ENCODE measurements at places on chromosomes 3 and 15.

DNA sequence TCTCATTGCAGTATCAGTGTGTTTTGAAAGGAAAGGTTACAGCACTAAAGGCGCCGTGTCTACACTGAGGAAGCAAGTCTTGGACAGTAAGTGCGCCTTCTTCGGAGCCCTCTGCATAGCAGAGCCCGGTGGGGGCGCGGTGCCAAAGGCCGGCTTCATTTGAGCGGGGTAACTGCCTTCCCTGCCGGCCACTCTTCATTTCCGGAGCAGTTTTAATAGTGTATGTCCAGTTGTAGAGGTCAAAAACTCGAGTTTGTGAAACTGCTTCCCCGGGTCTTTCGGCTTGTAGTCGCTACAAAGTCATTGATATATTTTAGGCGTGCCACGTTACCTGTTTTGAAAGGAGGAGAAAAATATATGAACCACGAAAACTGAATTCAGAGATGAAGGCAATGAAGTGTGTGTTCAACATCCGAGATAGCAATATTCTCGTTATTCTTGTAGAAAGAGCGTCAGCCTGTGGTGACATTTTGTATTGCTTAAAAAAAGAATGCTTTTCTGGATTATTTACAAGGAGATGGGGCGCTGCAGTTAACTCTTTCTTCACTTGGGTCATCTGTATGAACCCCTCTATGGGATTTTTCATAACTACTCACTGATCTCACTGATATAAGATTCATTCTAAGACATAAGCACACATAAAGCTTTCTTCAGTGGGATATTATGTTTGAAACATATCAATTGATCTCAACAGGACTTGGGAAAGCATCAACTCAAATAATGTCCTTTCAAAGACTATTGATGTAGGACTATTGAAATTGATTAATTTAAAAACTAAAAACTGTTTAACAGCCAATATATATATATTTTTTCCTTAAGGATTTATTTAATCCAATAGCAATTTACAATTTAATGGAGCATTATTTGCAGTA is 3.0 kb downstream of the ALCAM start:
- no peaks in the 10 kb centered on the region for H3K27me3 ChIP-seq
- peak; percentile 89 for DNase-seq
- peak overlapping the region; percentile 47 for H3K4me3 ChIP-seq
- H3K36me3 ChIP-seq = no peaks in the 10 kb centered on the region
- H3K27ac ChIP-seq = peak overlapping the region; percentile 89

DNA sequence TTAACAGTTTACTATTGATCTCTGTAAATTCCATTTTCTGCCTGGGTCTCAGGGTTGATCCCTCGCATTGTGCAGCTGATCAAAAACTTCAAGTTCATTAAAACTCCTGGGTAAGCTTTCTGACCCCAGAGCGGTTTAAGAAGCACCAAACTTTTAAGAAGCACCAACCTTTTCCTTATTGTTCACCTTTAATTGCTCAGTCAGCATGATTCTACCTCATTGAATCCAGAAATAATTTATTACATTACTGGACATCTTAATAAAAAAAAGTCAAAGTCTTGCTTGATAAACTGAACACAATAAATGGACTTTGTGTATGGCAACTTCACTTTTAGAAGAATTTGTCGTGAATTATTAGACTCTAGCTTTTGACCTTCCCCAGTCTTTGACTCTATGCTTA is 46.9 kb downstream of the HDGFL3 start:
- no peak for DNase-seq
- H3K27ac ChIP-seq = no peak overlapping the region
- H3K27me3 ChIP-seq = no peaks in the 10 kb centered on the region
- peaks cover 15% of the 10 kb centered on the region for H3K36me3 ChIP-seq
- H3K4me1 ChIP-seq = peaks cover 14% of the 10 kb centered on the region
- H3K4me3 ChIP-seq = no peak overlapping the region

DNA sequence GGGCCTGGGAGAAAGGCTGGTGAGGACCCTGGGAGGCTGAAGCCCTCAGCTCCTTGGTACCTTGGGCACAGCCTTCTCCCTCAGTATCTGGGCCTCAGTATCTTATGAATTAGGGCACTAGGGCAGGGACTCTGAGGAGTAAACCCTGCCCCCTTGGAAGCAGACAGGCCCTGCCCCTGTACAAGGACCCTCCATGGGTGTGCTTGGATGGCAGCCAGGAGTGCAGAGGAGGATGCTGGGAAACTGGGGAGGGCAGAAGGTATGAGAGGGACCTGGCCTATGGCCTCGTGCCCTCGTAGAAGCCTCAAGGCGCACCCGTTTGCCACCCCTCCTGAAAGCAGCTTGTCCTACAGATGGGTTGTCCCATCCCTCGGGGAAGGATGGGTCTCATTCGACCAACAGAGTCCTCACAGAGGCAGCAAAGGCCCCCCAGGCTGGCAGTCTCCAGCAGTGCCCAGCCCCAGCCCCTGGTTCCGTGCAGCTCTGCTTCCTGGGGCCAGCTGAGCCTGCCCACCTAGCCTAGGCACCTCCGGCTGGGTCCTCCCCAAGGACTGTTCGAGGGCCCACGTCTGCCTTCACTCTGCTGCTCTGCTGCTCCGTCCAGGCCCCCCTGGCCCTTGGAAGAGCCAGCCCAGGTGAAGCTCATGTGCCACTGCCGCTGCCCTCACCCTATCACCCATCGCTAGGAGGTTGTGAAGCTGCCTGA is 15.3 kb upstream of the SEMA3F start:
- no peak overlapping the region for H3K4me3 ChIP-seq

DNA sequence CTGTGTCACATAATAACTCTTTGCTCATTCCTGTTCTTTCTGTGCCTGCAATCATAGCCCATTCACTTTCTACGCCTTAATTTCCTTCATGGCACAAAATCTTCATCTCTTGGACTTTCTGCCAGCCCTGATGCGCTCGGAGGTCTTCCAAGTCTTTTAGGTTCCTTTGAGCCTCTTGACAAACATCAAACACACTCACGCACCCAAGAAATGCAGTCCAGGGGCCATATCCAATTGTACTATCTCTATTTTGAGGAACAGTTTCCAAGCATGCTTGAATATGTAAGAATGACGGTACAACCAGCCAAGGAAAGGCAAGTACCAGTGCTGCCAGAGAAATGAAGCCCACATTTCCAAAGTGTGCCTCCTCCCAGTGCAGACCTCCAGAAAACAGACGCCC is 234.1 kb downstream of the MEX3B start:
- no peaks in the 10 kb centered on the region for H3K4me1 ChIP-seq
- H3K4me3 ChIP-seq = no peak overlapping the region
- H3K36me3 ChIP-seq = no peaks in the 10 kb centered on the region
- no peaks in the 10 kb centered on the region for H3K27me3 ChIP-seq
- DNase-seq = no peak

GRCh38 chr15:80484333-80484864 is 80.2 kb downstream of the ARNT2 start:
- H3K4me1 ChIP-seq = peaks cover 23% of the 10 kb centered on the region
- H3K4me3 ChIP-seq = no peak overlapping the region
- H3K36me3 ChIP-seq = no peaks in the 10 kb centered on the region
- no peaks in the 10 kb centered on the region for H3K27me3 ChIP-seq
- no peak overlapping the region for H3K27ac ChIP-seq

DNA sequence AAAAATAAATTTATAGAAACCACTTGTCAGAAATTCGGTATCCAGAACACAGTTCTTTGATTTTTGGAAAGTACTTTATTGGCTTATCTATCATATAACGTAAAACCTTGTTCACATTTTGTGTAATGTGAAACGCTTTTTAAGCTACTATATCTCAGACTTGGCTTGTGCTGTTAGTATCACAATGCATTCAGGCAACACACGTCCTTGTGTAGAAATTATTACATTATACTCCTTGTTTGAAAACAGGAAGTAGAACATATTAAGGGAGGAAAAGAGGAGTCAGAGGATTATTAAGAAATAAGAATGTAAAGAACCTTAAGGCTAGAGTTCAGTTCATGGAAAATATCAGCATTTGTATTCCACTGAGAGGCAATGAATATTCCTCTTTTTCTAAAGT is 1.6 kb downstream of the DNAJC13 start:
- DNase-seq = no peak
- peaks cover 8% of the 10 kb centered on the region for H3K4me1 ChIP-seq
- no peaks in the 10 kb centered on the region for H3K36me3 ChIP-seq

GRCh38 chr3:102447272-102447671 is 12.5 kb downstream of the ZPLD1 start:
- no peaks in the 10 kb centered on the region for H3K4me1 ChIP-seq
- no peaks in the 10 kb centered on the region for H3K27me3 ChIP-seq
- no peak overlapping the region for H3K27ac ChIP-seq
- no peaks in the 10 kb centered on the region for H3K36me3 ChIP-seq

GRCh38 chr3:190619761-190620160 is 105.9 kb downstream of the IL1RAP start:
- no peak overlapping the region for H3K4me3 ChIP-seq
- DNase-seq = no peak
- H3K27ac ChIP-seq = peak overlapping the region; percentile 81
- no peaks in the 10 kb centered on the region for H3K4me1 ChIP-seq

DNA sequence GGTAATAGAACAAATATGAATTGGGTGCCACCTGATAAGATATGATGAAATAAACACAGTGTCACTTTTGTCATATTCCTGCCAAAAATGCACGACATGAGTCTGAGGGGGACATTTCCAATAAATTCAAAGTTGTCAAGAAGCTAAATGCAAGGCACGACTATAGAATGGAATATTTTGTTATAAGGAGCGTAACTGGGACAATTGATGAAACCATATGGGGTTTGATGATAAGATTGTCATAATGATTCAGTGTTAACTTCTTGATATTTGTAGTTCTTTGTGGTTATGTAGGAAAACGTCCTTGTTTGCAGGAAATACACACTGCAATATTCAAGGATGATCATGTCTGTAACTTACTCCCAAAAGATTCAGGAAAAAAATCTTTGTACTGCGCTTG is 163.3 kb downstream of the MEX3B start:
- no peaks in the 10 kb centered on the region for H3K4me1 ChIP-seq
- H3K27me3 ChIP-seq = no peaks in the 10 kb centered on the region
- H3K27ac ChIP-seq = peak overlapping the region; percentile 73
- H3K36me3 ChIP-seq = no peaks in the 10 kb centered on the region
- DNase-seq = no peak

DNA sequence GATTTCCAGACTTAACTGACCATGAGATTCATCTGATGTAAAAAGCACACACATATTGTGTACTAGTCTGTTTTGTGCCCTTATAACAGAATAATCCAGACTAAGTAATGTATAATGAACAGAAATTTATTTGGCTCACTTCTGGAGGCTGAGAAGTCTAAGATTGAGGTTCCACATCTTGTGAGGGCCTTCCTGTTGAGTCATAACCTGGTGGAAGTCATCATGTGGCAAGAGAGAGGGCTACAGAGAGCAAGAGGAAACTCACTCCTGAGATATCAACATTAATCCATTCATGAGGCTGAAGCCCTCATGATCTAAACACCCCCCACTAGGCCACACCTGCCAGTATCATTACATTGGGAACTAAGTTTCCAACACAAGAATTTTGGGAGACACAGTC is 977.6 kb downstream of the MCTP2 start:
- H3K36me3 ChIP-seq = no peaks in the 10 kb centered on the region
- no peak for DNase-seq
- H3K27ac ChIP-seq = no peak overlapping the region
- no peaks in the 10 kb centered on the region for H3K27me3 ChIP-seq
- H3K4me1 ChIP-seq = no peaks in the 10 kb centered on the region
- H3K4me3 ChIP-seq = no peak overlapping the region

GRCh38 chr3:172087602-172088580 is 48.5 kb downstream of the FNDC3B start:
- peak overlapping the region; percentile 28 for H3K27ac ChIP-seq
- no peak overlapping the region for H3K4me3 ChIP-seq
- H3K27me3 ChIP-seq = no peaks in the 10 kb centered on the region
- no peaks in the 10 kb centered on the region for H3K36me3 ChIP-seq
- no peak for DNase-seq

GRCh38 chr3:188200481-188200880 is 46.5 kb downstream of the LPP start:
- no peak overlapping the region for H3K4me3 ChIP-seq
- peaks cover 19% of the 10 kb centered on the region for H3K36me3 ChIP-seq
- H3K27ac ChIP-seq = no peak overlapping the region
- peaks cover 2% of the 10 kb centered on the region for H3K4me1 ChIP-seq

DNA sequence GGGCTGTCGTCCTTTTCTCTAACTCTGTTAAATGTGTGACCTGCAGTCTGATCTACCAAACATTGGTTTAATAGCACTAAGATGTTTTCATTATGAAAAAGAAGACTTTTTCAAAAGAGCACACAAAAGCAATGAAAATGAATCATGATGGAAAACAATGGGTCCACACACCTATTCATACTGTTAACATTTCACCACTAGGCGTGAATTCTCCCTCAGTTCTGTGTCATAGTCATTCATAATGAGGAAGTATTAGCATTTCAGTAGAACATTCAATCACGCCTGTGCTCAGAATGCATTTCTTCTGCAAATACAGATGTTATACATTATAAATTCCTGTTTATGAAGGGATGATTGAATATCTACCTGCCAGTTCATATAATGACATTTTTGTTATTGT is 35.9 kb downstream of the EIF4E3 start:
- peaks cover 72% of the 10 kb centered on the region for H3K36me3 ChIP-seq
- H3K27me3 ChIP-seq = no peaks in the 10 kb centered on the region
- no peak overlapping the region for H3K4me3 ChIP-seq
- no peaks in the 10 kb centered on the region for H3K4me1 ChIP-seq
- no peak overlapping the region for H3K27ac ChIP-seq

- H3K27ac ChIP-seq = no peak overlapping the region
- H3K27me3 ChIP-seq = no peaks in the 10 kb centered on the region
- no peaks in the 10 kb centered on the region for H3K4me1 ChIP-seq
Observed at GRCh38 chr3:79427081-79427480, 340.7 kb downstream of the ROBO1 start.

- no peak for DNase-seq
- H3K4me3 ChIP-seq = no peak overlapping the region
- no peaks in the 10 kb centered on the region for H3K27me3 ChIP-seq
Observed at GRCh38 chr3:188220097-188220788, 66.3 kb downstream of the LPP start.

DNA sequence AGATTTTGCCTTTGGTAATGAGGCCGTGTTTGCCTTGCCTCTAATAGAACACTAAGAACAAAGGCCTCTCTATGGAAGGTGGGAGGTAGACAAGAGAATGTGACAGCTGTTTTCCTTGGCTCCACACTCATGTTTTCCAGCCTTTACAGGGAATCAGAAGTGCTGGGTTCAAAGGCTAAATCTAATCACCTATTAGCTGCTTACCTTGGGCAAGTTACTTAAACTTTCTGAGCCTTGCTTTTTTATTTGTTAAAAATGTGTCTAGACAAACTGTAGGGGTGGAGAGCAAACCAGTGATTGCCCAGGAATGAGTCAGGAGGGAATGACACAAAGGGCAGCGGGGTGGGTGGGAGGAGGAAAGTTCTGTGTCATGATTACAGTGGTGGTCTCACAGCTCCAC is 179.0 kb downstream of the P3H2 start:
- H3K4me3 ChIP-seq = no peak overlapping the region
- no peaks in the 10 kb centered on the region for H3K4me1 ChIP-seq
- no peaks in the 10 kb centered on the region for H3K36me3 ChIP-seq
- no peak for DNase-seq
- H3K27ac ChIP-seq = no peak overlapping the region

- no peak for DNase-seq
- no peak overlapping the region for H3K4me3 ChIP-seq
- H3K27me3 ChIP-seq = no peaks in the 10 kb centered on the region
- peaks cover 25% of the 10 kb centered on the region for H3K4me1 ChIP-seq
- H3K36me3 ChIP-seq = peaks cover 6% of the 10 kb centered on the region
- no peak overlapping the region for H3K27ac ChIP-seq
Observed at GRCh38 chr3:188174317-188175044, 20.5 kb downstream of the LPP start.

GRCh38 chr15:94631608-94632007 is 400.2 kb downstream of the MCTP2 start:
- no peak for DNase-seq
- H3K36me3 ChIP-seq = no peaks in the 10 kb centered on the region
- no peak overlapping the region for H3K27ac ChIP-seq
- H3K4me1 ChIP-seq = no peaks in the 10 kb centered on the region
